ENCODE measurements at places on chromosomes 2 and 18. TPM values are rescaled to one million over a fixed set of nuclear protein-coding genes. Genes with fewer than 3 reads are reported as not detected.

DNA sequence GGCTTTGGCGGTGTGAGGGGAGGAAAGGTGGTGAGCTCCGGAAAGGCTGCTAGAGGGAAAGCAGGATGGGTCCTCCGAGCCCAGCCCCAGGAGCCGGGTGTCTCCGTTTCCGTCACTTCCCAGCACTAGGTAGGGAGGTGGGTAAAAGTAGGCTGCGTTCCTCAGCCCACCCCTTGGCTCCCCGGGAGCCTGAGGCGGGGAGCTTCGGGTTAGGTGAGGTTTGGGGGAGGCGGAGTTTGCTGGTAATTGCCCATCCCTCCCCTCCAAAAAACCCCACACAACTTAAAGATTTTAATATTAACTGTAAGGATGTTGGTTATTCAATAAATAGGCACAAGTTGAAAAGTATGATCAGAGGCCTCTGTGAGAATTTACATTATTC is 552 bp upstream of the ATF2 start:
- H3K27ac ChIP-seq, result peak overlapping the region; percentile 92
- peak overlapping the region; percentile 100 for H3K4me3 ChIP-seq
- H3K4me1 ChIP-seq, result peaks cover 10% of the 10 kb centered on the region
- no peaks in the 10 kb centered on the region for H3K27me3 ChIP-seq

- peaks cover 43% of the 10 kb centered on the region for H3K27me3 ChIP-seq
- H3K4me1 ChIP-seq, result peaks cover 8% of the 10 kb centered on the region
- peak; percentile 20 for DNase-seq
- peak overlapping the region; percentile 67 for H3K4me3 ChIP-seq
- no peak overlapping the region for H3K27ac ChIP-seq
These were observed 1.1 kb downstream of the PTH2R start for GRCh38 chr2:208407667-208408066.

- no peak overlapping the region for H3K27ac ChIP-seq
- no peak overlapping the region for H3K4me3 ChIP-seq
- no peaks in the 10 kb centered on the region for H3K4me1 ChIP-seq
- no peak for DNase-seq
These were observed 34.9 kb downstream of the SULT1C2 start for GRCh38 chr2:108323619-108324018.

DNA sequence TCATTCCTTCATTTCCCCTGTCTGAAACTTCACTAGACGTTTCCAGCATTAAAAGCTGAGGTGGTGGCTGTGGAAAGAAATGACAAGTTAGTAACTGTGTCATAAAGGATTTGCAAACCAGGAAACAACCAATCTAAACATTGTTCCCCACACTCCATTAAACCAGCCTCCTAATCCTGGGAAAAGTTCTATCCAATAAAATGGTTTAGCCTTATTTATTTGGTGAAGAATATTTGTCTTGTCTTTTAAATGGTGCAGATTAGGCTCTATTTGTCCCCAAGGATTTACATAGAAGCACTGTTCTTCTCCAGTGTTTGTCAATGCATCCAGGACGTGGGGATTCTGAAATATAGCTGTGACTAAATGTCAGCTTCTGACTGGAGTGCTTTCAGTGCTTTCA is 10.5 kb upstream of the DPP4 start:
- no peak overlapping the region for H3K27ac ChIP-seq
- DNase-seq, result no peak
- no peaks in the 10 kb centered on the region for H3K27me3 ChIP-seq

GRCh38 chr18:45303026-45303425 is 312.2 kb upstream of the SLC14A2 start:
- no peak overlapping the region for H3K4me3 ChIP-seq
- H3K27ac ChIP-seq, result no peak overlapping the region
- peaks cover 9% of the 10 kb centered on the region for H3K4me1 ChIP-seq
- DNase-seq, result no peak
- no peaks in the 10 kb centered on the region for H3K36me3 ChIP-seq
- no peaks in the 10 kb centered on the region for H3K27me3 ChIP-seq

GRCh38 chr18:40108596-40108995 is 1846.4 kb upstream of the PIK3C3 start:
- no peak overlapping the region for H3K27ac ChIP-seq
- H3K4me3 ChIP-seq, result no peak overlapping the region
- DNase-seq, result no peak
- peaks cover 2% of the 10 kb centered on the region for H3K4me1 ChIP-seq
- no peaks in the 10 kb centered on the region for H3K36me3 ChIP-seq

DNA sequence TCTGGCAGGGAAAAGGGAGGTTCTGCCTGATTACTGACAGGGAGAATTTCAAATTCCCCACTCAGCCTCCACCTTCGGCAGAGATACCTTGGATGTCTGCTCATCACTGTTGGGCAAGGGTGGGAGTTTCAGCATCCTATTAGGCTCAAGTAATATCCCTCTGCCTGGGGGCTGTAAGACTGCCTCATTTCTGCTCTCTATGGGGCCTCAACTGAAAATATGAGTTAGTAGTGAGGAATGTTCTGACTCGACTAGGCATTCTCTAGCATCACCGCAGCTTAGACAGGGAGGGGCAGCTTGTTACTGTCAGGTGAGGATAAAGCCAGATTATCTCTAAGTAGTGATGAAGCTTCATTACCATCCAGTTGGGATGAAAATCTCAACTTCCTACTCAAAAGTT is 87.7 kb upstream of the LRP1B start:
- H3K27me3 ChIP-seq, result no peaks in the 10 kb centered on the region
- no peak overlapping the region for H3K4me3 ChIP-seq
- no peak overlapping the region for H3K27ac ChIP-seq
- DNase-seq, result no peak
- H3K36me3 ChIP-seq, result no peaks in the 10 kb centered on the region

Gene FAM228A
- total RNA-seq, result 0.25 TPM

Gene CRYGD
- 6.3 TPM for total RNA-seq

Gene ITGA6
- total RNA-seq, result 82.4 TPM

Gene GCG
- 0.14 TPM for total RNA-seq

- H3K27me3 ChIP-seq, result no peaks in the 10 kb centered on the region
- H3K36me3 ChIP-seq, result no peaks in the 10 kb centered on the region
- H3K27ac ChIP-seq, result no peak overlapping the region
- H3K4me3 ChIP-seq, result no peak overlapping the region
- peaks cover 7% of the 10 kb centered on the region for H3K4me1 ChIP-seq
These were observed 459.8 kb downstream of the METTL4 start for GRCh38 chr18:2111456-2111855.

DNA sequence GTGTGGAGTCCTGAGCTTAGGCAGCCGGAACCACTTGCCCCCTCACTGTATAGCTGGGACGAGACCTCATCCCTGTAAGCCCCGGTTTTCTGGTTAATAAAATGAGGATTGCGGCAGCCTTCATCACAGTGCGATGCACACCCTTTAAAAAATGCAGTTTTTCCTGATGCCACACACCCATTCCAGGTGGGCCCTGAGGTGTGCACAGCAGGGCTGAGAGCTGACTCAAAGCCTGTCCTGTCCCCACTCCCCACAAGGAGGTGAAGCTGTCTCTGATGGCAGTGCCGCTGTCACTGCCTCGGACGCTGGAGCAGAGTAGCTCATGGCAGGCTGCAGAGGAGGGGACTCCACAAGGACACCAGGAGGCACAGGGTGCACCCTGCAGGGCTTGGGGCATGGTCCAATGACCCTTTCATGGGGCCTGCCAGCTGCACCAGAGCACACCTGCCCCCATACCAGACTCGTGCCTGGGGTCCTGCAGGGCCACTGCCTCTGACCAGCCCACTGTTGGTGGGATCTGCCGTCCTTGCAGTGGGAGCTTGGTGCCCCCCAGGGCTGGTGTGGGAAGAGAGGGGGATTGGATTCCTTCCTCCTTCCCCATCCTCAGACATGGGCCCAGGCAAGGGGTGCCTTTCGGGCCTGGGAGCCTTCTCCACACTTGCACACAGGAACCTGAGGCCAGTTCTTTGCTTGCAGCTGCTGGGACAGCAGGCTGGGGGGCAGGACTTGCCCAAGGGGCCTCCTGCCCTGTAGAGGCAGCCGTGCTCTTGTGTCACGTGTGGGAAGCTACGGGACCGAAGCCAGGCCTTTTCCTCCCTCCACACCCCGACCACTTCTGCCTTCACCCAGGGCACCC is 22.8 kb downstream of the GPC1 start:
- no peak for DNase-seq
- no peak overlapping the region for H3K4me3 ChIP-seq
- peaks cover 30% of the 10 kb centered on the region for H3K4me1 ChIP-seq
- peak overlapping the region; percentile 57 for H3K27ac ChIP-seq
- H3K36me3 ChIP-seq, result no peaks in the 10 kb centered on the region

DNA sequence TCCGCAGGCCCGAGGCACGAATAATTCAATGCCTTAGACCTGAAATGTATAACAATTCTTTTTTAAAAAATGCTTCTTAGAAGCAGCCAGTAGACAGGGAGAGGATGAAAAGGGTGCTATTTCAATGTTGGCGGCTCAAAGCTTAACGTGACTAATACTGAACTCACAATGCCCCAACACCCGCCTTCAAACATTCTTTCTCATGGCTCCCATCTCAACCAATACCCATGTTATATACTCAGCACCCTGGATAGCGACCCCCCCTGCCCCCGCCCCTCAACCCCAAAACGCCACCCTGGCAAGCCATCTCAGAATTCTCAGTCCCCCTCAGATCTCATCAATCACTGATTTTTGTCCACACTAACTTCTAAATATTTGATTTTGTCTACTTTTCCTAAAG is 4.4 kb downstream of the FBXO41 start:
- DNase-seq, result no peak
- H3K4me3 ChIP-seq, result no peak overlapping the region
- H3K36me3 ChIP-seq, result peaks cover 6% of the 10 kb centered on the region
- H3K27me3 ChIP-seq, result no peaks in the 10 kb centered on the region
- no peak overlapping the region for H3K27ac ChIP-seq

Gene ASPRV1
- 1.1 TPM for total RNA-seq

GRCh38 chr2:148720501-148721001 is 76.0 kb downstream of the EPC2 start:
- no peaks in the 10 kb centered on the region for H3K27me3 ChIP-seq
- H3K4me3 ChIP-seq, result no peak overlapping the region
- no peak for DNase-seq
- H3K4me1 ChIP-seq, result peaks cover 55% of the 10 kb centered on the region
- 0 out of 2 replicates have a peak overlapping the region, but pooled peaks have one; percentile 13 for H3K27ac ChIP-seq
- peaks cover 9% of the 10 kb centered on the region for H3K36me3 ChIP-seq

- no peaks in the 10 kb centered on the region for H3K27me3 ChIP-seq
- H3K4me1 ChIP-seq, result peaks cover 63% of the 10 kb centered on the region
- no peak for DNase-seq
- H3K4me3 ChIP-seq, result peak overlapping the region; percentile 47
- no peaks in the 10 kb centered on the region for H3K36me3 ChIP-seq
These were observed 172.5 kb downstream of the AGAP1 start for GRCh38 chr2:235666213-235666781.

Gene SOX11
- 24.8 TPM for total RNA-seq

Gene SCN9A
- total RNA-seq, result 8.2 TPM

Gene NT5C1B
- not detected for total RNA-seq

DNA sequence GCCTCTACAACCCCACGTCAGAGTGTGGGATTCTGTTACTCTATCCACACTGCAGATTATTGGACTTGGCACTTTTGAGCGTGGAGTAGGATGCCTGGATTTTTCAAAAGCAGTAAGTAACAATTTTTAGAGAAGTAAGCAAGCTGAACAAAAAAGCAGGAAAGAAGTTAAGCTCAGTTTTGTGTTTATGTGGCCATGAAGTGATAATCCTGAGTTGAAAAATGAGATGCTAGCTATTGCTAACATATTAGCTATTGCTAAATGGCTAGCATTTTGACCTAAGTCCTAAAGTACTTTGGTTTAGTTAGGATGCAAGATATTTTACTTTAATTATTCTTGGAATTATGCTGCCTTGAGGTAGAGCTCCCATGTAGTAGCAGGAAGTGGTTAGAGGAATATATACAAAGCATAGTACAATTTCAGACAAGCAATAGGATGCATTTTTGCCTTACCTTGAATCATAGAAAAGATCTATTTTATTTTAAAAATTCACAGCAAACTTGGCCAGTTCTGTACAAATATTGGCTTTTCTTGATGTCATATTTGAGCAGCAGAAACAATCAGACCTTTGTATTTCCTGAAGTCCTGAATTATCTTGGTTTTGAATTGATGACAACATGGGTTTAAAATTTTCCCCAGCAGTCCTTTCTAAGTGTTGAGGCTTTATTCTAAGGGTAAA is 74.6 kb downstream of the COX7A2L start:
- H3K27ac ChIP-seq, result no peak overlapping the region
- no peak for DNase-seq
- H3K27me3 ChIP-seq, result no peaks in the 10 kb centered on the region
- H3K36me3 ChIP-seq, result peaks cover 32% of the 10 kb centered on the region
- H3K4me1 ChIP-seq, result peaks cover 6% of the 10 kb centered on the region
- no peak overlapping the region for H3K4me3 ChIP-seq

GRCh38 chr2:230068016-230068650 is 591 bp downstream of the SLC16A14 start:
- DNase-seq, result peak; percentile 64
- H3K27me3 ChIP-seq, result peaks cover 44% of the 10 kb centered on the region
- peaks cover 3% of the 10 kb centered on the region for H3K36me3 ChIP-seq
- peaks cover 9% of the 10 kb centered on the region for H3K4me1 ChIP-seq

DNA sequence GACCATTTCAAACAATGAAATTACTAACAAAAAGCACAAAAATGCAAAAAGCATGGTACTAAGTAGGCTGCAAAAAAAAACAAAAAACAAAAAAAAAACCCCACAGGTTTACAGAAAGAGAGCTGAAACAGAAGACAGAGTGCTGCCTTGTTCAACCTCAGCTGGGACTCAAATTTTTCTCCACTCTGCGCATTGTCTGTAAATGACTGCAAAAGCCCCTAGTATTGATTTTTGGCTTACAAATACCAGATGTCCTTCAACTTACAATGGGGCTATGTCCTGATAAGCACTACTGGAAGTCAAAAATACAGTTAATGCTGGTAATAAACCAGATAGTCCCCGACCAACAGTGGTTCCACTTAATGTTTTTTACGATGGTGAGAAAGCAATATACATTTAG is 42.2 kb downstream of the UBE2E3 start:
- H3K4me3 ChIP-seq, result no peak overlapping the region
- H3K27me3 ChIP-seq, result no peaks in the 10 kb centered on the region
- DNase-seq, result no peak
- H3K27ac ChIP-seq, result no peak overlapping the region
- peaks cover 16% of the 10 kb centered on the region for H3K4me1 ChIP-seq

GRCh38 chr18:68121826-68122225 is 593.1 kb downstream of the TMX3 start:
- no peak overlapping the region for H3K27ac ChIP-seq
- no peaks in the 10 kb centered on the region for H3K4me1 ChIP-seq
- H3K4me3 ChIP-seq, result no peak overlapping the region
- H3K36me3 ChIP-seq, result no peaks in the 10 kb centered on the region
- no peak for DNase-seq
- no peaks in the 10 kb centered on the region for H3K27me3 ChIP-seq

Gene POTEI
- 3.2 TPM for total RNA-seq

- no peak overlapping the region for H3K27ac ChIP-seq
- H3K36me3 ChIP-seq, result no peaks in the 10 kb centered on the region
- no peak overlapping the region for H3K4me3 ChIP-seq
These were observed 381.9 kb upstream of the MC4R start for GRCh38 chr18:60754413-60755009.

Gene PRKAG3
- not detected for total RNA-seq

Gene ATG4B
- 127 TPM for total RNA-seq

- no peak for DNase-seq
- no peak overlapping the region for H3K27ac ChIP-seq
- no peaks in the 10 kb centered on the region for H3K36me3 ChIP-seq
- peaks cover 6% of the 10 kb centered on the region for H3K4me1 ChIP-seq
- H3K4me3 ChIP-seq, result no peak overlapping the region
- H3K27me3 ChIP-seq, result no peaks in the 10 kb centered on the region
These were observed 155.3 kb downstream of the PRKCE start for GRCh38 chr2:45806563-45807358.

Gene MEP1B
- not detected for total RNA-seq

- no peaks in the 10 kb centered on the region for H3K36me3 ChIP-seq
- H3K27ac ChIP-seq, result no peak overlapping the region
- H3K4me3 ChIP-seq, result no peak overlapping the region
- H3K27me3 ChIP-seq, result no peaks in the 10 kb centered on the region
These were observed 337.4 kb upstream of the SLC14A2 start for GRCh38 chr18:45277908-45278307.

Gene KCNS3
- 18.1 TPM for total RNA-seq

GRCh38 chr2:143426296-143426695 is 297.1 kb downstream of the ARHGAP15 start:
- H3K36me3 ChIP-seq, result no peaks in the 10 kb centered on the region
- H3K4me3 ChIP-seq, result no peak overlapping the region
